ENCODE measurements at places on chromosomes 4 and X.

DNA sequence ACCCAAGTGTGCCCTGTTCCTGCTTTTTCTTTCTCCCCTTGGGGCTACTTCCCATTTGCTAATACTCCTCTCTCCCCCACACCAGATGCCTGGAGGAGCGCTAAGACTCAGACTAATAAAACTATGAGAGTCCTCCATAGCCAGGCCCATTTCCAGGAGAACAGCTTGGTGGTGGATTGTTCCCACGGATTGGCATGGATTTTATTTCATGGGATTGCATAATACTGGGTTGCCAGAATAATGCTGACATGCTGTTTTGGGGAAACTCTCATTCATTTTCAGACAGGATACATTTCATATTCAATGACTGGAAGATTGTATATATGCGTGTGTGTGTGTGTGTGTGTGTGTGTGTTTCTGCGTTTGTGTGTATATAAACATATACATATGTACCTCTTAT is 447.5 kb upstream of the PITX2 start:
- no peak for DNase-seq

DNA sequence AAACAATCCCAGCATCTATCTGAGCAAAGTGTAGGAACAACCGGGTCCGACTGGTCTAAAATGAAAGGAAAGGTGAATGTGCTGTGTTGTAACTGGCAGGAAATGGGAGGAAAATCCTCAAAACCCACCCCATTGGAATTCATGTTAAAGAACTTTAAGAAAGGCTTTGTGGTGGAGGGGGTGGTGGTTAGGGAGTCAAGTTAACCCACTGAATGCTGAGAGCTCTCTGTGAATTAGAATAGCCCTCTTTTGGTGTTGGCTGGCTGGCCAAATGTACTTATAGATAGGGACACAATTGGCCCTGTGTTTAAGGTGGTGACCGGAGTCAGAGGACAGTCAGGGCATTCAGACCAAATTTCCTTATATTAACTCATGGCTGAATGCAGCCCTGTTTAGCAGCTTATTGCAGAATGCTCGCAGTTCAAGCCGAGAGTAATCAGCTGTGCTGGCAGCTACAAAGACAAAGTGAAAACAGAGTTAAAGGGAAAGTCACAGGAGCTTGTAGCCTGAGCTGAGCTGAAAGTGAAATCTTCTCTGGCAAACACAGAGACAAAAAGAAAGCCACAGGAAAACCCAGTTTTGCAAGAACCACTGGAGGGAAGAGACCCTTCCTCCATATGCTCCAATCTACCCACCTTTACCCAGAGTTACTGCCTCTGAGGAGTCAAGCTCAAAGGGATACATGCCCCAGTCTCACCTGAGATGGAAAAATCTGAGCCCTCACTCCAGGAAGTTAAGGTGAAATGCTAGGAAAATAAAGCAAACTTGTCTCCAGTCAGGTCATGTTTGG is 38.5 kb upstream of the UGT2B7 start:
- no peak for DNase-seq

GRCh38 chrX:69062493-69062892 is 102.8 kb downstream of the PJA1 start:
- no peak for DNase-seq

DNA sequence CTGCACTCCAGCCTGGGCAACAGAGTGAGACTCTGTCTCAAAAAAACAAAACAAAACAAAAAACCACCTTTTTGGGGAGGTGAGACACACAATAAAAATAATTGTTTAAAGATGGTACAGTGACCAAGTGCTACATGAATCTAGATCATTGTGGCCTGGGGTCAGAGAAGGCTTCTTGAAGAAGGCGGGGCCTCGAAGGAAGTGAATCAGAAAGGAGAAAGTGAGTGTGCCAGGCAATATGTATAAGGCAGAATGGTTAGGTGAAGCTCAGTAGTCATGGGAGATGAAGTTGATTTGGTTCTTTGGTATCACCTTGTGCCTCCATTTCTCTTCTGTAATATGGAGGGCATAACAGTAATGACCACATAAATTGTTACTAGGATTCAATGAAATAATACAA is 58.9 kb downstream of the DOCK11 start:
- DNase-seq = no peak

DNA sequence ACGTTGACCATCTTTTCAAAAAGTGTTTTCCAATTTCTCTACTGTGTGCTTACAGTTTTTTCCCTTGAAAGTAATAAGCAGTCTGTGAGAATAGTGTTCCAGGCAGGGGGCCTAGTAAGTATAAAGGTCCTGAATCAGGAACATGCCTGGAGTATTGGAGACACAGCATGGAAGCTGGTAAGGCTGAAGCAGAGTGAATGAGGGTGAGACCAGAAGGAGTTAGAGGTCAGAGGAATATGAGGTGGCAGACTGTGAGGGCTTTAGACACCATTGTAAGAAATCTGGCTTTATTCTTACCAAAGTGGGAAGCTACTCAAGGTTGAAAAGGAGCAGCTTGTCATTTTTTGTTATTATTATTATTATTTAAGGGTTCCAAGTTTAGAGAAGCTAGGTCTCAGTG is 107.4 kb downstream of the CT47B1 start:
- no peak for DNase-seq

- no peak for DNase-seq
Observed at GRCh38 chrX:42246814-42247213, 323.5 kb upstream of the CASK start.

DNA sequence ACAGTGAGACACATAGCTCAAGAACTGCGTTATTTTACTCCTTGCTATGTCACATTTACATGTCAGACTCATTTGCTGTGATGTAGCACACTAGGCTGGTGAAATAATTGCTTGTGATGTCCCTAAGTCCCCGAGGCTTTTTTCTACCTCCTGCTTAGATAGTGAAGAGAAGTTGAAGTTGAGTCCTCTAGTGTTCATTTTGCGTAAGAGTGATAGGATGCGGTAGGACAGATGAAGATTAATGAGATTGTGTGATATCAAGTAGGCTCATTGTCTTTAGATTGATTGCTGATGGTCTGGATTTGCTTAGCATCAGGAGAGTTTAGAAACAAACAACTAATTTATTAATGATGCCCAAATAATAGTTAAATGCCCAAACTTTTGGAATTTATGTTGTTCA is 173.6 kb upstream of the NUDT6 start:
- no peak for DNase-seq

- no peak for DNase-seq
Observed at GRCh38 chr4:85741921-85742591, 267.1 kb downstream of the ARHGAP24 start.

DNA sequence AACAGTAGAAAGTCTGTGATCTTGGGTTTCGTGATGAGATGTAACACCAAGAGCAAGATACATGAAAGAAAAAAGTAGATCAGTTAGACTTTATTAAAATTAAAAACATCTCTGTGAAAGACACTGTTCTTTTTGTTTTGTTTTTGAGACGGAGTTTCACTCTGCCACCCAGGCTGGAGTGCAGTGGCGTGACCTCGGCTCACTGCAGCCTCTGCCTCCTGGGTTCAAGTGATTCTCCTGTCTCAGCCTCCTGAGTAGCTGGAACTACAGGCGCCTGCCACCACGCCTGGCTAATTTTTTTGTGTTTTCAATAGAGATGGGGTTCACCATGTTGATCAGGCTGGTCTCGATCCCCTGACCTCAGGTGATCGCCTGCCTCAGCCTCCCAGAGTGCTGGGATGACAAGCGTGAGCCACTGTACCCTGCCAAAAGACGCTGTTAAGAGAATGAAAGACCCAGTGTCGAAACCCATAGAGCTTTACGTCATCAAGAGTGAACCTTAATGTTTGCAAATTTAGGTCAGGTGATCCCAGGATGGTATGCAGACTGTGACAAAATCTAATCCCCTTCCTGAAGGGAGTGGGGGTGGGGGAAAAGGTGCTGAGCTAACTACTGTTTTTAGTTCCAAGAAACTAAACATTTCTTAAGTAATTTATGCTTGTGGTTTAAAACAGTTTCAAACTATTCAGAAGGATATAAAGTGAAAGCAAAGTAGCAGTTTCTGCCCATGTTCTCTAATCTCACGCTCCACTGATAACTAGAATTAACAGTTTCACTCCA is 8.0 kb downstream of the OFD1 start:
- peak; percentile 28 for DNase-seq

- DNase-seq = no peak
Observed at GRCh38 chr4:84673475-84674240, 90.7 kb downstream of the CDS1 start.

DNA sequence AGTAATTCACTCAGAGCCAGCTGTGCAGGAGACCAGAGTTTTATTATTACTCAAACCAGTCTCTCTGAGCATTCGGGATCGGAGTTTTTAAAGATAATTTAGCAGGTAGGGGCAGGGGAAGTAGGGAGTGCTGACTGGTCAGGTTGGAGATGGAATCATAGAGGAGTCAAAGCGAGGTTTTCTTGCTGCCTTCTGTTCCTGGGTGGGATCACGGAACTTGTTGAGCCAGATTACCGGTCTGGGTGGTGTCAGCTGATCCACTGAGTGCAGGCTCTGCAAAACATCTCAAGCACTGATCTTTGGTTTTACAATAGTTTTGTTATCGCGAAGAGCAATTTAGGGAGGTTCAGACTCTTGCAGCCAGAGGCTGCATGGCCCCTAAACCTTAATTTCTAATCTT is 63.6 kb downstream of the TRIM2 start:
- no peak for DNase-seq

DNA sequence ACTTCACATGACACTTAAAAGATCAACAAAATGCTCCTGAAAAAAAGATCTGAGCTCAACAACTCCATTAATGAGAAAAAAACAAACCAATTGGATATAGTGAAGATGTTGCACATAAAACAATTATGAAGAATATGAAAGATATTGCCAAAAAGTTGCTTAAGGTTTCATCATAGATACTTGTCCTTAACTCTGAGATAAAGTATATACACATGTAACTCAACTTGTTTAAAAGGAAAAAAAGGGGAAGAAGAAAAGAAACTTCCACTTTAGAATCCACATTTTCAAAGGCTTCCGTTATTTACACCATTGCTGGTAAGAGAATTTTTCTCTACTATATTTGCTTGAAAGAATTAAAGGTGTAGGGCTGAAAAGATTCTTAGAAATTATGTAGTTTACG is 2.7 kb downstream of the AFAP1 start:
- DNase-seq = no peak

DNA sequence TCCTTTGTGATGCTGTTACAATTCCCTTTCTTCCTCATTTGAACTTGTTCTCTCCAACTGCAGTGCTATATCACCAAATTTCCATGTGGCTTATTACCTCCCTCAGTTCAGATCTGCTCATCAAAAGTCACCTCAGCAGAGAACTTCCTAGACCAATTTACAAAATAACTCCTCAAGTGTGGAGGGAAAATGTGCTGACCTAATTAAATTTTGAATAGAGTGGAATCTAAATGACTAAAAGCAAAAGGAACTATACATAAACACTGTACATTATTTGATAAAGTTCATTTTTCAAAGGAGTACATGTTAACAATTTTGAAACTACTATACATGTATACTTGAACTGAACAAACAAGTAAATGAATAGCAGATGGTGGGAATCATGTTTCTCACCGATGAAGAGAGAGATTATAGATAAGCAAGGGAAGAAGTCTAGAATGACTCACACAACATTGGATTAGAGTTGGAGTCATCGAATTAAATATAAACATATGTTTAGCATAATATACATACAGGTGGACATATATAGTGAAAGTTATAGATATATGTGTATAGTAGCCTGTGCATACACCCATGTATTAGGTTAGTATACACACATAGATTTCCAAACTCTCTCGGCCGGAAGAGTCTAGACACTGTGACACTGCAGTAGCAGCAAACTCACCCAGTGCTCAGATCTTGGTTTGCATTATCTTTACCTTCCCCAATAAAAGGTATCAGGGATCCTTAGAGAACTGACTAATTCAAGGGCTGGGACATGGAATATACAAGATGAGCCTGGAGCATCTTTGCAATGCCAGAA is 318.7 kb downstream of the PCDH18 start:
- DNase-seq = no peak

- no peak for DNase-seq
Observed at GRCh38 chrX:37959212-37960021, 46.9 kb upstream of the SYTL5 start.

GRCh38 chr4:56106180-56107147 is 157.7 kb downstream of the CEP135 start:
- no peak for DNase-seq

GRCh38 chr4:150135134-150135772 is 57.0 kb downstream of the DCLK2 start:
- no peak for DNase-seq

DNA sequence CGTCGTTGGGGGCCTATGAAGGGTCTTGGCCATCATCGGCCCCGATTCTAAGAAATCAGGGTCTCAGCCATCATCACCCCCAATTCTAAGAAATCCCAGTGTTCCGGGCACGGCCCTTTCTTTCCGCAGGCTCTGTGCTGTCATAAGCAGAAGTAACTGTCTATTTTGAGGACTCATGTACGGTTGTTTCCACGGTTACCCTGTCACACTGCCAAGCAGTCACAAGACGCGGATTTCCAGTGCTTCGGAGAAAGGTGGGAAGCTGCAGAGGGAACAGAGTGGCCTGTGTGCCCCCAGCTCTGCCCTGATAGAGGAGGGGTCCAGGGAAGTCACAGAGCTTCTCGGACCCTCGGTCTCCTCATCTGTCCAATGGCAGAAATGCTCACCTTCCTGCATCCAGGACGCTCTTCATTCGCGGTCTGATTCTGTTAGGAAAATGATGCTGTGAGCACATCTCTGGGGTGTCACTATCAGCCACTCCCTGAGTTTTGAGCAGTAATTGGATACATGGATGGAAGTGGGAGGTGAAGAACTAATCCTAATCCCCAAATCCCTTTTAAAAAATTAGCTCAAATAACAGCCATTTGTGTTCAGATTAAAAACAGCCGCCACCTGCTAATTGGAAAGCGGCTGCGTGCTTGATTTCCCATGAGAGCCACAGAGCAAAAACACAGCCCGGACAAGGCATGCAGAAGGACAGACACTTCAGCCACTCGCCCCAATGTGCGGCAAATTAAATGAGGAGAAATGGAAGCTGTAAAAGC is 73.1 kb downstream of the WFS1 start:
- DNase-seq = no peak

GRCh38 chr4:8493484-8493883 is 52.9 kb downstream of the TRMT44 start:
- no peak for DNase-seq

GRCh38 chr4:142331646-142332045 is 514.5 kb downstream of the INPP4B start:
- no peak for DNase-seq

DNA sequence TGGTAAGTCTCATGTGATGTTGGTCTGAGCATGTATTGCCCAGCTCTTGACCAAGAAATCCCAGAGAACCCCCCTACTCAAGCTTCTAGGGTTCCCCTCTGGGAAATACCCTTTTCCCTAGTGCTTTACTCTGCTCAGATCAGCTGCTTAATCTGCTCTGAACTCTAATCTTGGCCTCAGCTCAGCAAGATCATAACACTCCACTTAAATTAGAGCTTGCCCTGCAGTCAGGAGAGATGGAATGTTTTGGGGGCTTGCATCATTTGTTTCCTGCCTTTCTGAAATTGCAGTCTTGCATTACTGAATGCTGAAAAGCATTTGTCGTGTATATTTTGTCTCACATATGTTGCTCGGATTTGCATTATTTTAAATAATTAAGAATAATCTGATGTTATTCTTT is 1153.6 kb downstream of the FSTL5 start:
- DNase-seq = no peak
